ENCODE measurements at places on chromosomes 11 and 22.
A peak's percentile ranks its signal among the peaks of the same experiment; 100 is the strongest.

DNA sequence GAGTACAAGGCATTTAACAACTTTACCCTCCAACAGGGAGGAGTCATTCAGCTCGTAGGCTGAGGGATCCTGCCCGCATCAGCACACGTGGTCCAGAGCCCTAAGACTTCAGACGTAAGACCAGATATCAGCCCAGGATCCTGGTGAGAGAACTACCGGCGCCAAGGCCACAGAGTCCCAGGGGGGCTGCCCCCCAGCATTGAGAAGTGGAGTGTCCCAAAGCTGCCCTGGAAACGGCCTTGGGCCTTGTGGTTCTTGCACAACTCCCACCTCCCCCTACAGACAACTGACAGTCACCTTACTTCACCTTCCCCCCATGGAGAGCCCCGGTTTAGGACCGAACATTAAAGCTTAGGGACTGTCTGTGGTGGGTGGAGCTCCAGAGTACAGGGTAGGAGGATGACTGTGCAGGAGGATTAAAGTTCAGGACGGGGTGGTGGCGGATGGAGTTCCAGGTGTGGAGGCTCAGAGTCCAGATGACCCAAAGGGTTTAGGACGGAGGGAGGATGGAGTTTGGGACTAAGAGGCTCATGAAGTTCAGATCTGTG, 1.0 kb downstream of the C11orf91 start:
- DNase-seq: no peak

GRCh38 chr22:30649430-30650007, 13.9 kb downstream of the SLC35E4 start:
- no peak for DNase-seq

- DNase-seq: no peak
Observed at GRCh38 chr11:130390071-130390758, 38.2 kb downstream of the ADAMTS8 start.

- no peak for DNase-seq
Observed at GRCh38 chr11:17397311-17398002, 9.0 kb upstream of the KCNJ11 start.

- no peak for DNase-seq
Observed at GRCh38 chr11:79431535-79431934, 9.3 kb downstream of the TENM4 start.

DNA sequence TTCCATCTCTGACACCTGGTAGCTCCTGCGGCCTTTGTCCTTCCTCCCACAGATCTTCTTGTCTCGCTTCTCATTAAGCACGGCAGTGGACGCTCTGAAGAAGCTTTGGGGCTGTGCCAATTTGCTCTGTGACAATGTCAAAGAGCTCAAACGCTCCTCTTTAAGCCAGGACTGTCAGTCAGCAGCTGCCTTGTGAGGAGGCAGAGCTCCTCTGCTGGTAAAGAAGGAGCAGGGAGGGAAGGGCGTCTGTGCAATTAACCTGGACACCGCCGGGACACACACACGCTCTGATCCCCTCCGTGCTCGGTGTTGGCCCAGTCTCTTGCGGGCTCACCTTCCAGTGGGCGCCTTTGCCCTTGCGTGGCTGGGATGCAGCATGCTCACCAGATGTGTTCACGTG, 373.9 kb downstream of the BRD1 start:
- DNase-seq: no peak

- DNase-seq: no peak
Observed at GRCh38 chr11:118252688-118253087, 523 bp upstream of the MPZL3 start.

DNA sequence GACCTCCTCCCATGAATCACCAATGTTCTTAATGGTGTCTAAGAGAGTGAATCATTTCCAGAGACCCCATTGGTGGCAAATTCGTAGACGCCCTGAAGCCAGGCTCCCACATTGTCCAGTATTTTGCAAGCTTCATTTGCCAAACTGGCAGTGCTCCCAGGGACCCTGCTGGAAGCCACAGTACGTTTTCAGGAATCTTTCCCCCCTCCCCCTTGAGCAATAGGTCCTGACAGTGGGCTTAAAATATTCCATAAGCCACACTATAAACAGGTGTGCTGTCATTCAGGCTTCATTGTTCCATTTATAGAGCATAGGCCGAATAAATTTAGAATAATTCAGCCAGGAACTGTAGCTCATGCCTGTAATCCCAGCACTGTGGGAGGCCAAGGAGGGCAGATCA, 125.3 kb downstream of the MORC2 start:
- no peak for DNase-seq

DNA sequence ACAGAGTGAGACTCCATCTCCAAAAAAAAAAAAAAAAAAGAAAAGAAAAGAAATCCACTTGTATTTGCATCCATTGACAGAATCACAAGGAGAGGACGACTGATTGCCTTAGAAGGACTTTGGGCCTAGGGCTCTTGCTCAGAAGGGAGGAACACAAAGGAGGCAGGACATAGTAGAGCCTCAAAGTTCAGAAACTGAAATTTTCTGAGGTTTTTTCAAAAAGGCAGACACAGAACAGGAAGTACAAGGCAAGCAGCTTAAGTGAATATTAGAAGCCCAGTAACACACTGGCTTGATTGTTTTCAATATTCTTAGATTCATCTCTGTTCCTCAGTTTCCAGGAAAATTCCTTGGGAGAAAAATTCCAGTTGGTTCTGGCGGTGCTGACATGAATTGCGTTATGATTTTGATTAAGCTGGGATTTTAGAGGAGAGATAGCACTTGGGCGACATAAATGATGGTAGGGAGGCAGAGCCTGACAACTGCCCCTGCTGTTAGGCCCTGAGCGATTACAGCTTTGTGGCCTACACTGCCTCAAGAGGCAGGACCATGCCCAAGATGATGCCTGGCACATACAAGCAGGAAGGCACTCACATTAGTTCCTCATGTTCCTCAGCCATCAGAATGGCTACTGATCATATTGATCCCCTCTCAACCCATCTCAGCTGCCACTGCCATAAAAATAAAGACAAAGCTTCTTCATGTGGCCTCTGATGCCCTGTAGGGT, 15.3 kb downstream of the CLPB start:
- DNase-seq: no peak

DNA sequence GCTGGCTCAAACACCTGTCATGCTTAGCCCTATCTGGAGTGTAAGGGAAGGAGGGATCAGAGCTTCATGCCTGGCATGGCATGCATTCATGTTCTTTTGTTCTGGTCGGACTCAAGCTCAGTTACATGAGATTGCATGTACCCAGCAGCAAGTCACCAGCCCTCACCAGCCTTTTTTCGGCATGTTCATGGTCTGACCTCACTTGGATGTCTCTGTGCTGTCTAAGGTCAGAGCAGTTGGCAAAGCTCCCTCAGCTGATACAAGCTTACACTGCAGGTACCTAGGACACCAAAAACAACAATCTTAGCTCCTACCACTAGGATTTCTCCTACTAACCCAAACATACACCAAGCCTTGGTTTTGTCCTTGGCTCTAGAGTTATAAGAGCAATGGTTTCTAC, 152.6 kb downstream of the BARX2 start:
- no peak for DNase-seq

GRCh38 chr11:100878474-100878873, 191.4 kb downstream of the ARHGAP42 start:
- DNase-seq: no peak

DNA sequence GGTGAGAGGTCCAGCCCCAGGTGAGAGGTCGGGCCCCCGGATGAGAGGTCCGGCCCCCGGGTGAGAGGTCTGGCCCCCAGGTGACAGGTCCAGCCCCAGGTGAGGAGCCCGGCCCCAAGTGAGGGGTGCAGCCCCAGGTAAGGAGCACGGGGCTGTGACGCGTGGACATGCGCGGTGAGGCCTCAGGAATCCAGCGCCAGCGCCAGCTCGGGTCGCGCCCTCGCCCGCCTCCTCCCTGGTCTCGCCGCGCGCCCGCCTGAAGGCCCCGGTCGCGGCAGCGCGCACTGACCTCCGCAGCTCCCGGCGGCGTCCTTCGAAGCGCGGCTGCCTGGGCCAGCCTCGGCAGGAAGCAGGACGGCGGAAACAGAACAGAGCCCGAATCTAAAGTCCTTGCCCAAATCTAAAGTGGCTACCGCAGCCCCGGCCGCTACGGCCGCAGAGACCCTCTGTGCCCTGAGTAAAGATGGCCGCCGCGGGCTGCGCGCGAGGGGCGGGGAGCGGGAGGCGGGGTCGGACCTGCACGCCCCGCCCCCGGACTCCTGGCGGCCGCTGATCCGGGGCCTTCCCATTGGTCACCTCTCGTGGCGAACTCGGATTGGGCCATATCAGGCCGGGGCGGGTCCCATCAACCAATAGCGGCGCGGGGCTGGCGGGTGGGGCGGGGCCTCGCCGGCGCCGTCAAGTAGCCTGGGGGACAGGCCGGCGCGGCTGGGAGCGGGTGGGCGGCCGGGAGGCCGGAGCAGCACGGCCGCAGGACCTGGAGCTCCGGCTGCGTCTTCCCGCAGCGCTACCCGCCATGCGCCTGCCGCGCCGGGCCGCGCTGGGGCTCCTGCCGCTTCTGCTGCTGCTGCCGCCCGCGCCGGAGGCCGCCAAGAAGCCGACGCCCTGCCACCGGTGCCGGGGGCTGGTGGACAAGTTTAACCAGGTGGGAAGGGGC, at the start of the genes ALG12 and CRELD2:
Gene ALG12, minus strand, starts transcription at position 465 of the 937 bp plus-strand sequence. CDS start 4,673 bp downstream, outside the sequence.
Gene CRELD2, plus strand, starts transcription at position 661 of the 937 bp plus-strand sequence. Its CDS starts 136 bp downstream, at position 797.
- DNase-seq: no peak

GRCh38 chr11:85029964-85030363, 597.2 kb downstream of the DLG2 start:
- peak; percentile 98 for DNase-seq

DNA sequence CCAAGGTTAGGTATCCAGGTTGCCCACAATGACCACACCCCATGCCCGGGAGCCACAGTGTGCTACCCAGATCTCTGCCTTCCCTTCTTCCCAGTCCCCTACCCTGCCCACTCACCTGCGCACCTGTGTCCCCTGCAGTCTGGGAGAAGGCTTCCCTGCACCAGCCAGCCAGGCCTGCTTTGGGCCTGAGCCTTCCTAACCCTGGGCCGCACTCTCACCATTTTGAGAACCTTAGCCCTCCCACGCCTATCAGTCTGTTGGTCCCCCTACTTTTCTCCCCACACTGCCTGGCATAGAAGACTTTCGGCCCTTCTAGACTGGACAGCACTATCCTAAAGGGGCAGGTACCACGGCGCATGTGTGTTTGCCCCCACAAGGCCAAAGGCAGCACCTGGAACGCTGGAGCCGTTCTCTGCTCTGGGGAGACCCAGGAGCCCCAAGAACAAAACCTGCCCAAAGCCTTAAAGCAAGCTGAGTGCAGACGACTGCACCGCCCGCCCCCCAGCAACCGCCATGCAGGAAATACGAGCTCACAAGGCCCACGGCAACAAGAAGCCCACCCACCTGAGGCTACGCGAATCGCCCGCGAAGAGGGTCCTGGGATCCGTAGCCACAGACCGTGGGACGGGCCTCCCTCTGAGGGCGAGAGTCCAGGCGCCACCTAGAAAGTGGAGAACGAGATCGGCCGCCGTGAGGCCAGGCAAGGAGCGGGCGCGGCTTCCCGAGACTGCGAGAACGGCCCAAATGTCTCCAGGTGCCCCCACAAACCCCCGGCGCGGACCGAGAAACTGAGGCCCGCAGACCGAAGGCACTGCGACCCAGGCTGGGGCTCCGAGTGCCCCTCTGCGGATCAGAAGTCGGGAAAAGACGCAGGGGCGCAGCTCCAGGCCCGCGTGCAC, 546 bp downstream of the GNB1L start:
- no peak for DNase-seq

DNA sequence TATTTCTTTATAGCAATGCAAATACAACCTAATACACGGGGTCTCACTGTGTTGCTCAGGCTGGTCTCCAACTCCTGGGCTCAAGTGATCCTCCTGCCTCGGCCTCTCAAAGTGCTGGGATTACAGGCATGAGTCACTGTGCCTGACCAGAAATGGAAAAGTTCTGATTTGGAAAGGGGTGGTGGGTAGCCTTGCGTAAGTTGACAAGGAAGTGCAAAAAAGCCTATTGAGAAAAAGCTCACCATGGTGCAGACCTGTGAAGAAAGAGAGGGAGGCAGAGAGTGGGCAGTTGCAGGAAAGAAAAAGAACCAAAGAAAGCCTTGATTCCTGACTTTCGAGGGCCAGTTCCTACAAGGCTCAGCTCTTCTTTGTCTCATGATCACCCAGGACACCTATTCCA, 27.1 kb downstream of the AGBL2 start:
- no peak for DNase-seq

GRCh38 chr11:99376463-99376862, 355.7 kb downstream of the CNTN5 start:
- DNase-seq: no peak

DNA sequence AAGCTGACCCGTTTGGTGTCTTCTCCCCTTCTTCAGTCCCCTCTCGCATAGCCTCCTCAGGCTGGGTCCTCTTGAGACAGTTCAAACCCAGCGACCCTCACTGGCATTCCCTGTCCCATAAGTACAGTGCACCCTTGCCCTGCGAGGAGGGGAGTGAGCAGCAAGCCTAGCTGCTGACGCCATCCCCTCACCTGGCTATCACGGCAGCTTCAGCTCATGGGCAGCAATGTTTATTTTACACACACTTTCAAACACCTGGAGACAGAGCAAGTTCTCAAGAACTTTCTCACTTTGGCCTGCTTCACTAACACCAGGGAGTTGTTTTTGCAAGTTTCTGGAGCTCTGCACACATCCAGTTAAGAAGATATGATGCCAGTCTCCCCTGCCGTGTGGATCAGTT, 189.6 kb upstream of the E2F8 start:
- DNase-seq: no peak
